Colonic mucosa (tissue), 4 donors: ENCODE measurements at places on chromosomes 3 and 15. TPM values are rescaled to one million over a fixed set of nuclear protein-coding genes. Genes with fewer than 3 reads are reported as not detected.
A peak's percentile ranks its signal among the peaks of the same experiment; 100 is the strongest.

Gene SQOR
- total RNA-seq = 500 TPM

Gene RAP2B
- total RNA-seq = 23.5 TPM

Gene FEZF2
- not detected for total RNA-seq

Gene GP5
- not detected for total RNA-seq

Gene TRIM69
- total RNA-seq = 17.1 TPM

Gene CLRN1
- not detected for total RNA-seq

Gene CNTN4
- total RNA-seq = 8.2 TPM

Gene NOX5
- total RNA-seq = 0.05 TPM

Gene PEX5L
- not detected for total RNA-seq

- no peak for DNase-seq
Observed at GRCh38 chr3:127758013-127758412, 64.3 kb downstream of the MGLL start.

DNA sequence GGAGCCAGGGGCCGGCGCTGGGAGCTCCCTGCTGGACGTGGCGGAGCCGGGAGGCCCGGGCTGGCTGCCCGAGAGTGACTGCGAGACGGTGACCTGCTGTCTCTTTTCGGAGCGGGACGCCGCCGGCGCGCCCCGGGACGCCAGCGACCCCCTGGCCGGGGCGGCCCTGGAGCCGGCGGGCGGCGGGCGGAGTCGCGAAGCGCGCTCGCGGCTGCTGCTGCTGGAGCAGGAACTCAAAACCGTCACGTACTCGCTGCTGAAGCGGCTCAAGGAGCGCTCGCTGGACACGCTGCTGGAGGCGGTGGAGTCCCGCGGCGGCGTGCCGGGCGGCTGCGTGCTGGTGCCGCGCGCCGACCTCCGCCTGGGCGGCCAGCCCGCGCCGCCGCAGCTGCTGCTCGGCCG is 1.5 kb downstream of the SMAD6 start:
- DNase-seq = peak; percentile 36

GRCh38 chr3:126542340-126543241 is 16.1 kb downstream of the C3orf22 start:
- peak; percentile 11 for DNase-seq

DNA sequence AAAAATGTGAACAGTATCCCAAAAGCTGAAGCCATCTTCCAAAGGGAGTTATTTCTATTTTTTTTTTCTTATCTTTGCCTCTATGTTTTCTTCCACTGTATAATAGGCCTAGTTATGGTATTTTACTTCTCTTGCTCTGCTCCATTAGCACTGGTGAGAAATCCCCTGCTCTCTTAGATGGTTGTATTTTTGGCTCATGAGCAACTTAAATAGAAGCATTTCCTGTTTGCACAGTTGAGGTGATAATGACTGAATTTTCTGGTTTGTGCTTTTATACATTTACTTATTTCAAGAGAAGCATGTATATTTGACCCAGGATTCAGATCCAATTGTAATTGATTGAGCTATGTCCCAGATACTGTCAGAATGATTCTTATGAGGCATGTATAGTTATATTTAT is 61.6 kb upstream of the CD200R1L start:
- no peak for DNase-seq

DNA sequence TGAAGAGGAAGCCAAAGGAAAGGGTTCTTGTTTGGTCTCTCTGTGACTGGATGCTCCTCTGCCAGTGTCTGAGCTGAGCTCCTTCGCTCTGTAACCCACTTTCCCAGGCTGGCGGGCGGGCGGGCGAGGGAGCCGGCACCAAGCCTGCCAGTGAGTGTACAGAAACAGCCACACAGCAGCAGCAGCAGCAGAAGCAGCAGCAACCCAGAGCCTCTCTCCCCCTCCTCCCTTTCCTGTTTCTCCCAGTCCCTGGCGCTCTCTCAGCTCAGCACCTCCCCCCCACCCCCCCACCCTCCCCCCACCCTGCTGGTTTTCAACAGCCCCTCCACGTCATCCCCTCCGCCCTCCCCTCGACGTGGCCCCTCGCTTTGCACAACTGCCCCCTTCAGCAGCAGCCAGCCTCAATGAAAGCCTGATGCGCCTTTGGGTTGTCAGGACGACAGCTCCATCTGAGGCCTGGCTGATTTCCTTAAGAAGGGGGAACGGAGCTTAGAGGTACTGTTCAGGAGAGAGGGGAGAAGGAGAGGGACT is at the start of gene LSAMP:
Gene LSAMP (minus strand): TSS at position 177 of the 531 bp plus-strand sequence.
- DNase-seq = no peak

DNA sequence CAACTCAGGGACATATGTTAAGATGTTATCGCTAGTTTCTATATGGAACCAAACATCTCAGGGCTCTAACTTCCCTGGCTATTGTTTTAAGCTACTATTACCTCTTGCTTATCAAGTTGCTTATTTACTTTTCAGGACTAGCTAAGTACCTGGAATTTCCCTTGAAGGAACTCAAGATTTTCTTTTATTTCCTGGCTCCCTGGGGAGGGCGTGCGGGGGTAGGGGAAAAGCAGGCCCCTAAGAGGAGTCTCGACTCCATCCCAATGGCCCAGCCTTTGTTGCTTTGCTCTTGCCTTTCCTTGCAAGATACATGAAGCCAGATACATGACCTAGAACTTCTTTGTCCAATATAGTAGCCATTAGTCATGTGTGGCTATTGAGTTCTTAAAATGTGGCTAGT is 76.9 kb upstream of the STXBP5L start:
- DNase-seq = no peak

GRCh38 chr15:74845581-74845980 is 2.6 kb upstream of the ULK3 start:
- no peak for DNase-seq

DNA sequence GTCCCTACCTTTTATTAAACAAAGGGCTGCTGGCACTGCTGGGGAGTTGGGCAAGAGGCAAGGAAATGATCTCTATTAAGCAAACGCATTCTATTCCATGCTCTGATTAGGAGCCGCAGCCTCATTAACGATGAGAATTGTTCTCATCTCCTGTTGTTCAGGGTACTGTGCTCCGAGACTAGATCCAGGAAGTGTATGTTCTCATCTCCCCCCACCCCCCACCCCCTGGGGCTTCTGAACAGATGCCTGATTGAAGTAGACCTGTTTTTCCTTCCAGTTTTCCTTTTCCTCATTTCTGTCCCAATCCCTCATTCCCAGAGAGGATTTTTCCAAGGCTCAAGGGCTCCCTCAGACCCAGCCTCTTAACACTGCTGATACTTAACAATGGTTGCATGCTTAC is 81.6 kb upstream of the FEZF2 start:
- DNase-seq = no peak

- DNase-seq = no peak
Observed at GRCh38 chr3:178200316-178200715, 335.9 kb upstream of the KCNMB2 start.

- no peak for DNase-seq
Observed at GRCh38 chr3:4703054-4703480, 209.9 kb downstream of the ITPR1 start.

DNA sequence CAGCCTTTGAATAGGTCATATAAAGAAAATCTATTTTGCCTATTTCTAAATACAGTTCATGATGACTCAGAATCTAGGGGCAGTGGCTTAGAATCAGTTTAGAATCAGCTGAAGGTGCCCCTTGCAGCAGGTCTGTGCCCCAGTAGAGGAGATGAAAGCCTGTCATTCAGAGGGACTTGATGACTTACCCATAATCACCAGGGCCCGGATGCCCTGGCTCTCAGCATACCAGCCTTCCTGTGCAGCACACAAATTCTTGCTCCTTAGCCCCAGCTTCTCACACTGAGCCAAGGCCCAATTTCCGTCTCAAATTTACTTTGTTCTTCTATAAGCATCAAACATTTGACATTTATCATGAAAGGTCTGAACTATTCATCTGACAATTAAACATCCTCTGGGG is 83.2 kb upstream of the EOMES start:
- DNase-seq = no peak

DNA sequence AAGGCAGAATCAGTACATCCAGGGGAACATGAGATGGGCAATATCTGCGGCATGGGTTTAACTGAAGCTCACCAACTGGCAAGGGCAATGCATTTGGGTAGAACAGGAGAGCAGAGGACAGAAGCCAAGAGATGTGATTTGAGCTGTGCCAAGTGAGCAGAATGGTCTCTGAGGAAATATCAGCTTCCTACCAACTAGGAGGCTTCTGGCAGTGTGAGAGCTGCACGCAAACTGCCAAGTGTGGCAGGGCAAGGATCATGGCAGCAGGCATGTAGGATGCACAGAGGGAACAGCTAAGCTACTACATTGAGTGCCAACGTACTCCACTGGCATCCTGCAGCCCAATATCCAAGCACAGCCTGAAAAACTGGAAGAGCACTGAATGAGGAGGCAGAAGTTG is 1036.5 kb downstream of the TUSC7 start:
- DNase-seq = no peak
